ENCODE measurements at places on chromosomes 5 and 9.

- no peak for DNase-seq
Observed at GRCh38 chr5:171162165-171162564, 146.9 kb upstream of the TLX3 start.

DNA sequence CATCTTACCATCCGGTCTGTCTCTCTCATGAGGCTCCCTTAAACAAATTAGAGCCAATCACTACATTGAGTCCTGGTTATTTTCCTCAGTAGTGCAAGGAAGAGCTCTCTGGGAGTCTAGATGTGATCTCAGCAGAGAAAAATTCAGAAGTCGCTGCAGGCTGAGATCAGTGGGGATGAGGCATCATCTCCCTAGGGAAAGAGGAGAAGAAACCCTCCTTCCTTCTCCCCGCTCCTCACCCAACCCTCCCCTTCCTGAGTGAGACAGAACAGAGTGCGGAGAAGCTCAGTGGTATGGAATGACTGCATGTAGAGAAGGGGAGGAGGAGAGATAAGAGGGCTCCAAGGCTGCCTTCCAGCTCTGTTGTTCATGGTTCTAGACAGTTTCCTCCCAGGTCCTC is 80.5 kb downstream of the PAPPA start:
- DNase-seq, result peak; percentile 39

DNA sequence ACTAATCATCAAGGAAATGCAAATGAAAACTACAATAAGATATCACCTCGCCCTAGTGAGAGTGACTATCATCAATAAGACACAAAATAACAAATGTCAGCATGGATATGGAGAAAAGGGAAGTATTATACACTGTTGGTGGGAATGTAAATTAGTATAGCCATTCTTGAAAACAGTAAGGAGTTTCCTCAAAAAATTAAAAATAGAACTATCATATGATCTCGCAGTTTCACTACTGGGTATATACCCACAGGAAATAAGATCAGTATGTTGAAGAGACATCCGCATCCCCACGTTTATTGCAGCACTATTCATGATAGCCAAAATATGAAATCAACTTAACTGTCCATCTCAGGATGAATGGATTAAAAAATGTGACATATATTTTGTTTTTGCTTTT is 31.6 kb upstream of the STK32A start:
- no peak for DNase-seq

DNA sequence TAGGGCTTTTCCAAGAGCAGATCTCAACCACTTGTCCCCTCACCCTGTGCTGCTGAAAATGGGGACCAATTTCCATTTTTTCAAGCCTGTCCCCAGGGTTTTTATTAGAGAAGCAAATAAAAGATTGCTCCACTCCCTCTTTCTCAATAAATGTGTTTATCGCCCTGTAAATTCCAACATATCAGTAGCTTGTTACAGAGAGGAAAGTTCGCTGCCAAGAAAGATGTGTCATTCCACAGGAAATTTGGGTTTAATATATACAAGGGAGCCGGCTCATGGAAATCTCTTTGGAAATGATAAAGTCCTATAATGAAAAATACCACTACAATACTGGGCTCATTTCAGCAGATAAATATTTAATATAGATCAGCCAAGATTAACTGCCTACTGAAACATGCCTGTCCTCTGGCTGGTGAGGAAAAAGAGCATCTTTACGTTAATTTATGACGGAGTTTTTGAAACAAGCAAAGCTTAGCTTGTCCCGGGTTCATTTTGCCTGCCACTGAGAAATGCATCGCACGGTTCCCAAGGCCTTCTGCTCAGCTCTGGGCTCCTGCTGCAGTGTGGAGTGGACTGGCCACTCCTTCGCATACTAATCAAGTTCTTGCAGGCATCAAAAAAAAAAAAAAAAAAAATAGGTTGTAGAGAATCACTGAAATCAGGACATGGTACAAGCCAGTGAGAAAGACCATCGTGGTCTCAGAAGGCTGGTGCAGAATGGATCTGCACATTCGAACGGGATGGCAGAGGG is 84.5 kb downstream of the BRINP1 start:
- DNase-seq, result no peak

DNA sequence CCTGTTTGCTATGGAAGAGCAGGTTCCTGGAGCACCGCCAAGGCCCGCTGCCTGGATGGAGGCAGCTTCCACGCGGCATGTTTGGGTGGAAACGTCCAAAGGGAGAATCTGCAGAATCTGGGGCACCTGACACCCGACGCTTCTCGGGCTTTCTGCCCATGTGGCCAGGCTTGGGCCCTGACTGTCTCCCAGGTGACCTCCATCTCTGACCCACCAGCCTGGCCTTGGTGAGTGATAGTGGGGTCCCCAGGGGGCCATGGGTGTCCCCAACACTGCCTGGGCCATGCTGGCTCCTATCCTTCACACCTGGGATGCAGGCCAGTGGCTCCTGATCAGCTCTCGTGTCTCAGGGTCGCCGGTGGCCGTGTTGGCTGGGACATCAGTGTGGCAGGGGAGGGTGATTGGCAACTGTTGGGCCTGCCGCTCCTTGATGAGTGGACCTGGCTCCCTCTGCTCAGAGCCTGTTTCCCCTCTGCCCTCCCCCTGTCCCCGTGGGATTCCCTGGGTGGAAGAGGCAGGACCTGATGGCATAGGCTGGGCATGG is 34.0 kb downstream of the GLT6D1 start:
- DNase-seq, result peak; percentile 24

DNA sequence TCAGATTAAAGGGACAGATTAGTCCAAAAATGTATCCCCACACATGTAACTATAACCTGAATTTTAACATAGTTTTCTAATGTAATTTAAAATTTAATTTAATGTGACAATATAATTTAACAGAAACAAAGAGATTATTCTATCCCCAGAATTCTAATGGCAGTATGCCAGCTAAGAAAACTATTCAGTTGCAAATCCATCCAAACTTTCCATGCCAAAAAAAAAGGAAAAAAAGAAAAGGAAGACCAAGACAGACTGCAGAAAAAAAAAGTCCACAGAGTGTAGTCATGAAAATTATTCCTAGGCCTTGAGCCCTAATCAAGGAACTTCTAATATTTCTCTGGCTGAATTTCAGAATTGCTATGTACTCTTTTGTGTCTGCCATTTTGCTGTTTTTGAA is 217.6 kb downstream of the CDH18 start:
- no peak for DNase-seq

DNA sequence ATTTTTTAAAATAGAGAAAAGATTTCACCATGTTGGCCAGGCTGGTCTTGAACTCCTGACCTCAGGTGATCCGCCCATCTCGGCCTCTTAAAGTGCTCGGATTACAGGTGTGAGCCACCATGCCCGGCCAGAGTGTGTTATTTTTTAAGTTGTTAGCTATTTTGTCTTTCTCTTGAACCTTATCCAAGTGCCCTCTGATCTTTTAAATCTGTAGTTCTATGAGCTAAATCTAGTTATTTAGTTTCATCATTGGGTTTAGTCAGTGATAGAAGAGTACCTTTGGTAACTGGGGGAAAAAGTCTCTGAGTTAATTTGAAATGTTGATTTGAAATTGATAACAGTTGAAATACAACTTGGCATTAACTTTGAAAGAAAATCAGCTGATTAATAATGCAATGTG is 88.3 kb downstream of the NNT start:
- DNase-seq, result no peak

DNA sequence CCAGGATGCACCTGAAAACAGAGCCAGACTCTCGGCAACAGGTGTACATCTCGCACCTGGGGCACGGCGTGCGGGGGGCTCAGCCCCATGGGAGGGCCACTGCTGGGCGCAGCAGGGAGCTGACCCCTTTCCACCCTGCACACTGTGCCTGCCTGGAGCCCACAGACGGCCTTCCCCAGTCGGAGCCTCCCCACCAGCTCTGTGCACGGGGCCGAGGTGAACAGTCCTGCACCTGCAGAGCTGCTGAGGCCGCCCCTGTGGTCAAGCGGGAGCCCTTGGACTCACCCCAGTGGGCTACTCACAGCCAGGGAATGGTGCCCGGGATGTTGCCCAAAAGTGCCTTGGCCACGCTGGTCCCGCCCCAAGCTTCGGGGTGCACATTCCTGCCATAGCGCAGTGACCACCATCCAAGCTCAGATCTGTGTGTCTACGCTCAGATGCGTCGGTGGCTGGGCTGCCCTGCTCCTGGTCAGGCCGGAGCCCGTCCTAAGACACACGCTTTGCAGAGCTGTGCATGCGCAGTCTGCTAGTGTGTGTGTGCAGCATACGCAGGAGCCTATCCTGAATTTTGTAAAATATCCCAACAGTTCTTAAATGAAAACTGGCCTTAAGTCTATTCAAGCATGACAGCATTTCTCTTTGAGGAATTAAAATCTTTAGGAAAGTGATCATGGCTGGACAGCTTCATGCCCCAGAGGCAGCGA is 8.4 kb upstream of the EXOC3 start:
- peak; percentile 17 for DNase-seq

DNA sequence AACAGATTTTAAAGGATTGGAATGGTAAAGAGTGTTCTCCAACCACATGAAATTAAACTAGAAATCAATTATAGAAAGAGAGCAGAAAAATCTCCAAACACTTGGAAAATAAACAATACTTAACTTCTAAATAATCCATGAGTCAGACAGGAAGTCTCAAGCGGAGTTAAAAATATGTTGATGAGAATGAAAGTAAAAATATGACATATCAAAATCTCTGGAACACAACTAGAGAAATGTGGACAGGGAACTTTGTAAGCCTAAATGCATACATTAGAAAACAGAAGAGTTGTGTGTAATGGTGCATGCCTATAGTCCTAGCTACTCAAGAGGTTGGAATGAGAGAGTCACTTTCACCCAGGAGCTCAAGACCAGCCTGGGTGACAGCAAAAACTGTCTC is 47.9 kb upstream of the ZNF618 start:
- DNase-seq, result no peak

DNA sequence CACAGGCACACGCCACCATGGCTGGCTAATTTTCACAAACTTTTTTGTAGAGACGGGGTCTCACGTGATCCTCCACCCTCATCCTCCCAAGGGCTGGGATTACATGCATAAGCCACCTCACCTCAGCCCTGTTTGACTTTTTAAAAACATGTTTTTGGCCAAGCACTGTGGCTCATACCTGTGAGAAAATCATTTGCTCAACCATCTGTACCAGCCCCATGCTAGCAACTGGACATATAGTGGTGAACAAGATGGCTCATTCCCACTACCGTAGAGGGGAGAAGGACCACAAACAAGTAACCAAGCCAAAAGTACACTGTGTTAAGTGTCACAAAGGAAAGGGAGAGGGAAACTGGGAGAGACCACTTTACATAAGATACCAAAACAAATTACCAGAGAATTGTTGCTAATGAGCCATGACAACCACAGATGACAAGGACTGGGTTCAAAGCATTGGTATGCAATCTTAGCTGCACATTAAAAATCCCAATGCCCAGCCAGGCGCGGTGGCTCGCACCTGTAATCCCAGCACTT is 19.2 kb downstream of the PPP2CA start:
- DNase-seq, result no peak

DNA sequence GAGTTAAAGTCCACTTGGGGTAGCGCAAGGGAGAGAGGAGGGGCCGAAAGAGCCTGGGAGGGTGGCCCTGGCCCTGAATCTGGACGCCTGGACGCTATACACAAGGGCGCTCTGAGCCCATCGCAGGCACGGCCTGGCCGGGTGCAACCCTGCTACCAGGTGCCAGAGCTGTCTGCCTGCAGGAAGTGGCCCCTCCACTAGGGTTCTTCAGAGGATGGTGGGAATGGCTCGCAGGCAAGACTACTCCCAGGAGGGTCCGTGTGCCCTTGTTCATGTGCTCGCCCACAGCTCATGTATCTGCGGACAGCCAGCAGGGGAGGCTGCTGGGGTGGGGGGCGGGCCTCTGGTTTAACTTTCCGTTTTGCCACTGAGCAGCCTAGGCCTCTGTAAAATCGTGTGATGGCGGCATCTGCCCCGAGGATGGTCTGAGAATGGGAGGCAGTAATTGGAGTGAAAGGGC is 1.4 kb upstream of the NKD2 start:
- DNase-seq, result peak; percentile 19

GRCh38 chr5:145701404-145701803 is 133.7 kb downstream of the PRELID2 start:
- DNase-seq, result no peak

DNA sequence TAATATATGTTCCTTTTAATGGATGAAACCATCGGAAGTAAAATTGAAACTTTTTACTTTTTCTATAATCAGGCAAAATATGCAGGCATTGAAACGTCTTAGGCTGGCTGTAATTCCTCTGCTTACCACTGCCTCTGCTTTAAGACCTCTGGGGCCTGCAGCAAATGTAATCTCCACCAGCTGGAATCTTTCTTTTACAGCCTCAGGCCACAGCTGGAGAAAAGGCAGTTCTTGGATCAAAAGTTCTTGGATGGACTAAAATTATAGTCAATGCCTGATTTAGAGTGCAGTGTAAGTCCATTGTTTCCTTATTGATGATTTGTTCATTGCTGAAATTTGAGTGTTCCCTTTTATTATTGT is 396.7 kb downstream of the KCTD16 start:
- DNase-seq, result no peak

DNA sequence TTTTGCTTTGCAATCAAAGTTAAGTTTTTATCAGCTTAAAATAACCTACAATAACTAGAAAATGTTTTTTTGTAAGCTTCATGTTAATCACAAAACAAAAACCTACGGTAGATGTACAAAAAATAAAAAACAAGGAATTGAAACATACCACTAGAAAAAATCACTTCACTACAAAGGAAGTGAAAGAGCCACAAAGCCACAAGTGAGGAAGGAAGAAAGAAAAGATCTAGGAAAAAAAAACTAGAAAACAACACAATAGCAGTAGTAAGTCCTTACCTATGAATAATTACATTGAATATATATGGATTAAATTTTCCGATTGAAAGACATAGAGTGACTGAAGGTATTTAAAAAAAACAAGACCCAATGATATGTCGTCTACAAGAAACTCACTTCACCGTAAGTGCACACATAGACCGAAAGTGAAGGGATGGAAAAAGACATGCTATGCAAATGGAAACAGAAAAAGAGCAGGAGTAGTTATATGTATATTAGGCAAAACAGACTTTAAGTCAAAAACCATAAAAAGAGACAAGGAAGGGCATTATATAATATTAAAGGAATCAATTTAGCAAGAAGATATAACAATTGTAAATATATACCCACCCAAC is 13.4 kb upstream of the ZDHHC21 start:
- DNase-seq, result no peak

- DNase-seq, result no peak
Observed at GRCh38 chr5:135310328-135310989, 88.6 kb downstream of the MACROH2A1 start.

Measured in mesothelial cell of epicardium (in vitro differentiated cells).